ENCODE measurements at places on chromosomes 6 and 20. TPM values are rescaled to one million over a fixed set of nuclear protein-coding genes. Genes with fewer than 3 reads are reported as not detected.

DNA sequence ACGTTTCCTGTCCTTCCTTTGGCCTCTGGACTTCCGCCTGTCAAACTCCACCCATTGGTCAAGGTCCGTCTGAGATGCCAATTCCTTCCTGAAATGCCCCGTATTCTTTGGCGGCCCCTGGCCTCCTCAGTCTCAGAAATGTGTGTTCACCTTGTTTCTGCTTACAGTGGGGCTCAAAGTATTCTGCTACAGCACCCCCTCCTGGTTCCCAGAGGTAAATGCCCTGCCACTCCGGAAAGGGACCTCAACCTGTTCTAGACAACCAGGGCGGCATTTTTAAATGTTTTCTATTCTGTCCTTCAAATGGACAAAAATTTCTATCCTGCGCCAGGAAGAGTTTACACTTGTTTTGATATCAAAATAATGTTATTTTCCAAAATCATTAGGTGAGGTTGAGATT, 12.1 kb upstream of the PAX1 start:
- DNase-seq = no peak

CNR1 gene
- not detected for total RNA-seq

- no peak for DNase-seq
Measured at GRCh38 chr6:150739711-150740349, 125.7 kb upstream of the MTHFD1L start.

BPIFB4 gene
- total RNA-seq = not detected

PDE10A gene
- total RNA-seq = 21.6 TPM

- peak; percentile 96 for DNase-seq
Measured at GRCh38 chr6:67683960-67684359, 951.1 kb upstream of the ADGRB3 start.
